ENCODE measurements at places on chromosomes 16 and 17.

- peak; percentile 40 for DNase-seq
Measured at GRCh38 chr16:3152277-3152990, 17.6 kb downstream of the ZNF213 start.

GRCh38 chr16:46871597-46871996 is 12.6 kb upstream of the GPT2 start:
- no peak for DNase-seq

DNA sequence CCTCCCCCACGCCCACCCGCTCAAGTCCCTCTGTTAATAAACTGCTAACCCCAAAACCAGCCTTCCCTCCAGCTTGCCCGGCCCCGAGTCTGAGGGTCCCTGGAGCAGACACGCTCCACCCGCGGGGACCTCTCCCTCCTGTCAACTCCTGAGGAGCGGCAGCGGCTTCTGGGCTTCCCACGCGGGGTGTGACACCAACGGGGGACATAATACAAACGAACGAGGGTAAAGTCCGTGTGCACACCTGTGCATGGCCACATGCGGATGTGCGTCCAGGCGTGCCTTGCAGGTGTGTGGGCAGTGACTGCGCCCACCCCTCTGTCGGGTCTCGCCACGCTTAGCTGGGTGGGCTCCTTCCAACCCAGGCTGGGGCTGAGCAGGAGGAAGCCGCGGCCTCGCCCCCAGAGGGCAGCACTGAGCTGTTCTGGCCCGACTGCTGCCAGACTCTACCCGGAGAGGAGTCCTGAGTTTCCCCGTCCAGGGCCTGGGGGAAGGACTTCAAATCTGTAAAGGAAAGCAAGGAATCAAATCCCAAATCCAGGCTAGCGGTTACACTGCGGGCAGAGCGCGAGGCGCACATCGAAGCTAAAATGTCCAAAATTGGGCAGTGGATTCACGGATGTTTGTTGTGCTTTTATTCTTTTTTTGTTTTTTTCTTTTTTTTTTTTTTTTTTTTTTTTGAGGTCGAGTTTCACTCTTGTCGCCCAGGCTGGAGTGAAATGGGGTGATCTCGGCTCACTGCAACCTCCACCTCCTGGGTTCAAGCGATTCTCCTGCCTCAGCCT is 24.2 kb upstream of the KRT17 start:
- peak; percentile 65 for DNase-seq

DNA sequence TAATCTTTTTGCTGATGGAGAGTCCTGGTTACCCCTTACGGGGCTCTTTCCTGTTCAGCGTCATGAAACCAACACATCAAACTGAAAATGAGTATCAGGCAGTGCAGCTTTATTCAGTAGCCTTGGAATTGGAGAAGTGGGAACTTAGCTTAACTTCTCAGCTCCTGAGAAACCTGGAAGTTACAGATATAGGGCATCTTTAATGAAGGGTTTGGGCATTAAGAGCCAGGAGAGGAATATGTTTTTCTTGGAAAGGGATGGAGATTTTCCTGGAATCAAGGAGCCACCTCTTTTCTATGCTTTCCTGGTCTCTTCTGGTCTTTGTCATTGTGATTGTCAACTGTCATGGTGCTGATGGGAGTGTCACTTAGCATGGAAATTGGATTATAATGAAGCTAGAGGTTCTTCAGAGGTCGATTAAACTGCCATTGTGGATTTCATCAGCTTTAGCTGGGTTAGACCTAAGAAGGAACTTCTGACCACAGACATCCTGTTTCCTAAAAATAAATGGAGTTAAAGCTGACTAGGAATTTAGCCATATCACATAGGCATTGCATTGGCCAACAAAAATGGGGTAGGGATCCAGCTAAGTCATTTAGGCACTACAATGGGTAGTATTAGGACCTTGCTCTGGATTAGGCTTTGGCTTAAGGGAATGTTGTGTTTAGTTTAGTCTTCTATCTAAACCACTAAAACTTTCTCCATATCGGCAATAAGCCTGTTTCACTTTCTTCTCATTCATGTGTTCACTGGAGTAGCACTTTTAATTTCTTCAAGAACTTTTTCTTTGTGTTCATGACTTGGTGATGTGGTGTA is 186.4 kb downstream of the BCAS3 start:
- DNase-seq = no peak

- no peak for DNase-seq
Measured at GRCh38 chr16:87391324-87391949, 699 bp upstream of the MAP1LC3B start.

DNA sequence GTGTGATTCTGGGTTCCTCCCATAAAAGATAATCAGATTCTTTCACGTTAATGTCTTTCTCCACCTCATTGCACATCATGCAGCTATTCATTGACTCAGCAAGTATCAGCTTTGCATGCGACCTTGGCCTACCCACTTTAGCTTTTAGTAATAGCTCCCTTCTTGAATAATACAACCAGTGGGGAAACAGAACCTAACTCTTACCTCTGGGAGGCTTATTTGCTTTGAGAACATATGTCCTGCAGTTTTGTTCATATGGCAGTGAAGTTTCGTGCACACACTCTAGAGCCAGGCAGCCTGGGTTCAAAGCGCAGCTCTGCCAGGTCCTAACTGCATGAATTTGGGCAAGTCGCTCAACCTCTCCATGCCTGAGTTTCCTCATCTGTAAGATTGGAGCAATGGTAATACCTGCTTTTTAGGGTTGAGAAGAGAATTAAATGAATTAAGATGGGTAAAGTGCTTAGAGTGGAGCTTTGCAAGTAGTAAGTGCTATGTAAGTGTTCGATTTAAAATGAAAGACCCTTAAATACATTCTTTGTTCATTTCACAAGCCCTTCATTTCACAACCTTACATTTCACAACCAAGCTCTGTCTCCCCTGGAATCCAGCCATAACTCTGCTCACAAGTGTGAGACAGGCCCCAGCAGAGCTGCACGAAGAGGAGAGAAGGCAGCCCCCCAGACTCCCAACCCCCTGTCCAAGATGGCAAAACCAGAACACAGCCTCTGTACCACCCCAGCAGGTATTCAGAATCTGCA is 29.3 kb downstream of the MAPT start:
- DNase-seq = no peak

- DNase-seq = peak; percentile 76
Measured at GRCh38 chr17:28940675-28941074, 10.6 kb downstream of the PHF12 start.

- DNase-seq = no peak
Measured at GRCh38 chr16:71693164-71693563, 31.3 kb downstream of the PHLPP2 start.

DNA sequence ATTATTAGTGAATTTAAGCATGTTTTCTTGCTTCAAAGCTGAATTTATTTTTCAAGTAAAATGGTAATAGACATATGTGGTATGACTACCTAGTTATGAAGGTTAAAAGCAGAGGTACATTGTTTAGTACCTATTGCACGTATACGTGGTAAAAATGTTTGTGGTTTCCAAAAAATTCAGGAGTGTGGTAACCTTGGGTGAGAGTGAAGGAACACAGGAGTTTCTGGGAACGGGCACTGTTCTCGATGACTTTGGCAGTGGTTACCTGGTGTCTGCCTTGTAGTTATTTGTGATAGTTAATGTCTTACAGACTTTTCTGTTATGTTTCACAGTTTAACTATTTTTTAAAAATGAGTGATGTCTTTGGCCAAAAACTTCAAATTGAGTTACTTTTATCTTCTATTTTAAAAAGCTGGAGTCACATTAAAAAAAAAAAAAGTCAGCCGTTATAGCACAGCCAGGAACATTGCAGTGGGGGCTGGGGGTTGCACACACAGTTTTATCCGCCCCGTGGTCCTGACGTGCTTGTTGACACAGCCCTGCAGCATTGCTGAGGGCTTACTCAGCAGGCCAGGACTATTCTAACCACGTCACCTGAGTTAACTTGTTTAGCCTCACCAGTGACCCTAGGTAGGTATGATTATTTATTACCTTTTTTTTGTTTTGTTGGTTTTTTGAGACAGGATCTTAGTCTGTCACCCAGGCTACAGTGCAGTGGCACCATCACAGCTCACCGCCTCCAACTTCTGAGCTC is 10.9 kb downstream of the JPT2 start:
- DNase-seq = no peak

DNA sequence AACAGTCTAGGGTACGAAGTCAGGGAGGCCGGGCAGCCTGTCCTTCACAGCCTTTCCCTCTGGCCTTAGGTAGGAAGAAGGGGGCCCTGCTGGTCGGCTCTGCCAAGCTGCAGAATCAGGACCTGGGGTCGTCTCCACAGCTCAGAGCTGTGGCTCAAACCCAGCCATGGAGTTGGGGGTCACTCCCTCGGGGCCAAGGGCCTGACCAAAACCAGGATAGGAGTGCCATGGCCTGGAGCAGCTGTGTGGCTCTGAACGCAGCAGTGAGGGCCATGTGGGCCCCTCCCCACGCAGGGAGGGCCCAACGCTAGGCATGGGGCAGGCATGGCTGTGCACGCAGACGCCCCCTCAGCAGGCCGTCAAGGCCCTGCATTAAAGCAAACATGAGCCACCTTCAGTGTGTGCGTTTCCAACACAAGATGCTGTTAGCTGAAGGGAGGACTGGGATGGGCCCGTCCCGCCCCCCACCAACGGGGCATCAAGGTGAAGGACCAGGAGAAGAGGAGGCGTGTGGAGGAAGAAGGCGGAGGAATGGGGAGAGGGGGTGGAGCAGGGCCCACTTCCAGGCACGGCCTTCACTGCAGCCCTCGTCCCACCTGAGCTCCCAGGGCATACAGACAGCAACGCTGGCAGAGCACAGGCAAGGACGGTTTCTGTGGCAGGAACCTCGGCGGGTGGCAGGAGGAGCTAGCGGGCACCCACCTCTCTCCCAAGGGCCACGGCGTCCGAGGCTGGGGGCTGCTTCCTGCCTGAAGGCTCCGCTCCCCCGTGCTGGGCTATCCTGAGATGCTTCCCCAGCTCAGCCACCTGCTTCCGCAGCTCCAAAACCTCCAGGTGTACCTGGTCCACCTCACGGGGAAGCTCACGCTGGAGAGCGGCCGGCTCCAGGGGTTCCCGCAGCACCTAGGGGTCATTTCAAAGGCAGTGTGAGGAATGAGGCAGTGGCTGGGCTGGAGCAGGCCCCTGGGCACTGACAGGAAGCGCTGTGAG is 55.3 kb downstream of the CCDC57 start:
- no peak for DNase-seq

GRCh38 chr16:83247767-83248372 is 559.9 kb upstream of the HSBP1 start:
- no peak for DNase-seq

- DNase-seq = no peak
Measured at GRCh38 chr17:59748591-59748990, 41.1 kb downstream of the VMP1 start.

- no peak for DNase-seq
Measured at GRCh38 chr17:48121923-48122664, 14.5 kb downstream of the SNX11 start.

GRCh38 chr17:78791840-78792709 is 10.0 kb upstream of the CYTH1 start:
- DNase-seq = no peak

DNA sequence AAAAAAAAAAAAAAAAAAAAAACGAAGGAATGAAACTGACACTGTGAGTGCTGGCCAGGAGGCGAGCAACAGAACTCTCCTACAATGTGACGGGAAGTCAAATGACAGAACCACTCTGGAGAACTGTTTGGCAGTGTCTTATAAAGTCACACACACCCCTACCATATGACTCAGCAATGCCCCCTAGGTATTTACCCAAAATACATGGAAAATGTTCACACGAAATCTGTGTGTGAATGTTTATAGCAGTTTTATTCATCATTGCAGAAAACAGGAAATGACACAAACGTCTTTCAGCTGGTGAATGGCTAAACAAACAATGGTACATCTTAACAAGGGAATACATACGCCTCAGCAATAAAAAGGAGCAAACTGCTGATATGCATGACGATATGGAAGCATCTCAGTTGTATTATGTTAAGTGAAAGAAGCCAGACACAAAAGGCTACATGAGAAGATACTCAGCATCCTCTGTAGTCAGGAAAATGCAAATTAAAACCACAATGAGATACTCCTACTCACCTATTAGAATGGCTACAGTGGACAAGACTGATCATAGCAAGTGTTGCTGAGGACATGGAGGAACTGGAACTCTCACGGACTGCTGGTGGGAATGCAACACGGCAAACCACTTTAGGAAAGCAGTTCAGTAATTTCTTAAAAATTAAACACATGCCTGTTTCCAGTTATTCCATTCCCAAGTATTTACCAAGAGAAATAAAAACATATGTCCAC is 74.7 kb downstream of the TBC1D16 start:
- DNase-seq = no peak

- DNase-seq = no peak
Measured at GRCh38 chr17:43134774-43135453, 9.8 kb upstream of the BRCA1 start.

DNA sequence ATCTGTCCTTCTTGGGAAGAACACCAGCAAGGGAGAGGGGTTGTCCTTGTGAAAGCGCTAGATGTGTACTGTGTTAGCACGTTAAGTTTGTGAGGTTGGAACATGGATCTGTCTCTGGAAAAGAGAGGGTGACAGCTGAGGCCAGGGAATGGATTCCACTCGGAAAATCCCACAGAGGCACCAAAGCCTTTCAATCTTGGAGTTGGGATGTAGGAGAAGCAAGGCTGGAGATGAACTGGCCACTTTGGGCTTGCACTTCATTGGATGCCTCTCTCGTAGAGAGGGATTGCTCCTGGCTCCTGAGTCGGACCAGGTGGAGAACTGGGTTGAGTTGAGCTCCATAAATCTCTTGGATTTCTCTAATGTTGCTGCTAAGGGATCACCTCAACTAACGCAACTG is 67.2 kb downstream of the CCDC182 start:
- no peak for DNase-seq

GRCh38 chr16:66948837-66949225 is 12.2 kb upstream of the CES3 start:
- no peak for DNase-seq

DNA sequence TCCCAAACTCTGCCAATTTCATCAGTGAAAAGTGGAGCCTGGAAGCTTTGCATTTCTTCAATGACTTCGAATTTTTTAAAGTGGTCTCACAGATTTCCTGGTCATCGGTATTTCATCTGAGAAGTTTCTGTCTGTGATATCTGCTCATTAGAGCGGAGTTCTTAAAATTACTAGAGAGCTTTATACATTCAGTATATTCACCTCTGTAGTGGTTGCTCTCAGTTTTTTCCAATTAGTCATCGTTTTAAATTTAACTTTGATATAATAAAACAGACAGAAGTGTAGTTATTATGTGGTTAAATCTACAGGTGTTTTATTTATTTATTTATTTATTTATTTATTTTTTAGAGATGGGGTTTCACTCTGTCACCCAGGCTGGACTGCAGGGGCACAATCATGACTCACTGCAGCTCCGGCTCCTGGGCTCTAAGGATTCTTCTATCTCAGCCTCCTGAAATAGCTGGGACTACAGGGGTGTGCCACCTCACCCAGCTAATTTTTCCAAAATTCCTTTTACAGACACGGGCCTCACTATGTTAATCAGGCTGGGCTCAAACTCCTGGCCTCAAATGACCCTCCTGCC is 16.0 kb downstream of the ARHGAP17 start:
- DNase-seq = no peak

Data from NCI-H2107 (cell line).